Colonic mucosa (tissue), 4 donors: ENCODE measurements at places on chromosomes 2 and 18.

GRCh38 chr2:173958198-173958846 lies 6.9 kb downstream of the SP3 start:
- DNase-seq: no peak
- peak overlapping the region; percentile 46 for H3K27ac ChIP-seq
- peaks cover 9% of the 10 kb centered on the region for H3K36me3 ChIP-seq
- H3K27me3 ChIP-seq: no peaks in the 10 kb centered on the region
- no peak overlapping the region for H3K4me3 ChIP-seq

GRCh38 chr2:240143801-240144648 lies 3.6 kb upstream of the OTOS start:
- no peaks in the 10 kb centered on the region for H3K4me1 ChIP-seq
- H3K4me3 ChIP-seq: no peak overlapping the region
- no peaks in the 10 kb centered on the region for H3K27me3 ChIP-seq
- no peaks in the 10 kb centered on the region for H3K36me3 ChIP-seq

DNA sequence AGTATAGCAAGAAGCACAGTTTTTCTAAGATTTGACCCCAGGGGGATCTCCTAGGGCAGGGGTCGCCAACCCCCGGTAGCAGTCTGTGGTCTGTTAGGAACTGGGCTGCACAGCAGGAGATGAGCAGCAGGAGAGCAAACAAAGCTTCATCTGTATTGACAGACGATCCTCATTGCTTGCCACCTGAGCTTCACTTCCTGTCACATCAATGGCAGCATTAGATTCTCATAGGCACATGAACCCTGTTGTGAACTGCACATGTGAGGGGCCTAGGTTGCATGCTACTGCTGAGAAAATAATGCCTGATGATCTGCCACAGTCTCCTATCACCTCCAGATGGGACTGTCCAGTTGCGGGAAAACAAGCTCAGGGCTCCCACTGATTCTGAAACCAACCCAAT lies 136.2 kb downstream of the RGPD3 start:
- H3K4me1 ChIP-seq: no peaks in the 10 kb centered on the region
- H3K36me3 ChIP-seq: no peaks in the 10 kb centered on the region
- no peaks in the 10 kb centered on the region for H3K27me3 ChIP-seq
- H3K4me3 ChIP-seq: no peak overlapping the region
- DNase-seq: no peak

- peaks cover 5% of the 10 kb centered on the region for H3K4me1 ChIP-seq
- H3K4me3 ChIP-seq: peak overlapping the region; percentile 40
- no peak for DNase-seq
- peak overlapping the region; percentile 64 for H3K27ac ChIP-seq
- H3K36me3 ChIP-seq: no peaks in the 10 kb centered on the region
Observed at GRCh38 chr2:233061591-233062450, 1.7 kb downstream of the INPP5D start.

DNA sequence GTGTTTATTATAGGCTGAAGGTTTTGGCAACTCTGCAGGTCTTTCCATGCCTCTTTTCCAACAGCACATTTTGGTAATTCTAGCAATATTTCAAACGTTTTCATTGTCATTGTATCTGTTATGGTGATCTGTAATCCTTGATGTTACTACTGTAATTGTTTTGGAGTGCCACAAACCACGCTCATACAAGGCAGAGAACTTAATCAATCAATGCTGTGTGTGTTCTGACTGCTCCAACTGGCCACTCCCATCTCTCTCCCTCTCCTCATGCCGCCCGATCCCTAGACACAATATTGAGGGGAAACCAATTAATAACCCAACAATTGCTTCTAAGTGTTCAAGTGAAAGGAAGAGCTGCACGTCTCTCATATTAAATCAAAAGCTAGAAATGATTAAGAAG lies 32.9 kb downstream of the HDLBP start:
- H3K4me1 ChIP-seq: no peaks in the 10 kb centered on the region
- H3K36me3 ChIP-seq: no peaks in the 10 kb centered on the region
- H3K27ac ChIP-seq: no peak overlapping the region
- DNase-seq: no peak
- no peak overlapping the region for H3K4me3 ChIP-seq

DNA sequence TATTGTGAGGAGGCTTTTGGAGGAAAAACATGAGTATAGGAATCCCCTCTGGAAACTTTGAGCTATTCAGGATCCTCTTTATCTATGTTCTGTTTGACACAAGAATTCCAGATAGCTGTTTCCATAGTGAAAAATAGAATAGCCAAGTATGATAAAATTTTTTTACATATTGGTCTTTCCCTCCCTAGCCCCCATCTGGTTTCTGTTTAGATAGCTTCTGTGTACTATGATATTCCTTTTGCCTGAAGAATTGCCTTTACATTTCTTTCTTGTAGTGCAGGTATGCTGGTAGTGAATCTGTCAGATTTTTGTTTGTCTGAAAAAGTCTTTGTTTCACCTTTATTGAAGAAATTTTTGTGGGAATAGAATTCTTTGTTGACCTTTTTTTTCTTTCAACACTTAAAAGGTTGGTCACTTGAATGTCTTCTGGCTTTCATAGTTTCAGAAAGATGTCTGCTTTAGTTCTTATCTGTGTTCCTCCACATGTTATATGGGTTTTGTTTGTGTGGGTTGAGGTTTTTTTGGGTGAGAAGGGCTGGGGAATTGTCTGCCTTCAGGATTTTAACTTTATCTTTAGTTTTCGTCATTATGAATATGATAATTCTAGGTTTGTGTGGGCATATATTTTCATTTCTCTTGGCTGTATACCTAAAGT lies 29.9 kb upstream of the FBLN7 start:
- H3K27ac ChIP-seq: no peak overlapping the region
- no peak overlapping the region for H3K4me3 ChIP-seq
- no peak for DNase-seq

DNA sequence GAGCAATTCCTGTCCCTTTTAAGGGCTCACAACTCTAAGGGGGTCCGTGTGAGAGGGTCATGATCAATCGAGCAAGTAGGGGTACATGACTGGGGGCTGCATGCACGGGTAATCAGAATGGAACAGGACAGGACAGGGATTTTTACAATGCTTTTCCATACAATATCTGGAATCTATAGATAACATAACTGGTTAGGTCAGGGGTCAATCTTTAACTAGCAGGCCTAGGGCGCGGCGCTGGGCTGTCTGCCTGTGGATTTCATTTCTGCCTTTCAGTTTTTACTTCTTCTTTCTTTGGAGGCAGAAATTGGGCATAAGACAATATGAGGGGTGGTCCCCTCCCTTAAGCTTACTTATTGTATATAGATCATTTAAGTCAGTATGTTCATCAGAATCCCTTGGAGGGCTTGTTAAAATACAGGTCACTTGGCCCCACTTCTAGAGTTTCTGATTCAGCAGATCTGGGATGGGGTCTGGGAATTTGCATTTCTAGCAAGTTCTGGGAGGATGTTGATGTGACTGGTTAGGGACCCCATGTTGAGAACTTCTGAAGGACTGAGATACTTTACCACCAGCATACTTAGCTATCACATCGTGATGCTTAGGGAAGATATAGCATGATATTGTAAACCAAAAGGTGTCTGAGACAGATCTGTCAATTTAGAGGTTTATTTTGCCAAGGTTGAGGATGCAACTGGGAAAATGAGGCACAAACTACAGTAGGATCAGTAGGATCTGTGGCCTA lies 2.8 kb upstream of the INPP4A start:
- no peak overlapping the region for H3K4me3 ChIP-seq
- H3K4me1 ChIP-seq: peaks cover 9% of the 10 kb centered on the region
- no peak overlapping the region for H3K27ac ChIP-seq
- H3K27me3 ChIP-seq: no peaks in the 10 kb centered on the region
- no peaks in the 10 kb centered on the region for H3K36me3 ChIP-seq

DNA sequence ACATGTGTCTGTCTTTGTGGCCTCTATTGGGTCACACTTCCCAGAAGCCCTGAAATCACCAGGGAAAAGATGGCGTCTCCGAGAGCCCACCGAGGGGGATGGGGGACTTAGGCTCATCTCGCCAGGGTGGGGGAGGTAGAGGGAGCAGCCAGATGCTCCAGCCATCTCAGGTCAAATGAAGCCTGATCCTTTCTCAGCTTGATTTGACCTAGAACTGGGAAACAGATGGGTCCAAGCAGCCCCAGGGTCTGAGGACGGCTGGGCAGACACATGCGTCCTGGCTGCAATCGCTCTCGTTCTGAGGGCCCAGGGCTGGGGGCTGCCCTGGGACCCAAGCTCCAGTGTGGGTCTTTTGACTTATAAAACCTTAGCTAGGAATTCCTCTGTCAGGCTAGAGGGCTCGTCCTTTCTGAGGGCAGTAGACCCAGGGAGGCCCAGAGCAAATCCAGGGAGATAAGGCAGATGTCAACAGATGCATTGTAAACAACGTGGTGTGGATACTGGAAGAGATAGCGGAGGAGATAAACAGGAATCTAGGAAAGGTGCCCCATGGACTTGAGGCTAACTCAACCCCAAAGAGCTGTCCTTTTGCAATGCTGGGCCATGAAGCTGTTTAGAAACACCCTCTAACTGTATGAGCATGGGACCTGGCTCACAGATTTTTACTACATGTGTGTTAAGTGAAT lies 127.7 kb downstream of the MYCN start:
- H3K27me3 ChIP-seq: no peaks in the 10 kb centered on the region
- H3K4me1 ChIP-seq: no peaks in the 10 kb centered on the region
- H3K4me3 ChIP-seq: no peak overlapping the region
- no peak for DNase-seq

DNA sequence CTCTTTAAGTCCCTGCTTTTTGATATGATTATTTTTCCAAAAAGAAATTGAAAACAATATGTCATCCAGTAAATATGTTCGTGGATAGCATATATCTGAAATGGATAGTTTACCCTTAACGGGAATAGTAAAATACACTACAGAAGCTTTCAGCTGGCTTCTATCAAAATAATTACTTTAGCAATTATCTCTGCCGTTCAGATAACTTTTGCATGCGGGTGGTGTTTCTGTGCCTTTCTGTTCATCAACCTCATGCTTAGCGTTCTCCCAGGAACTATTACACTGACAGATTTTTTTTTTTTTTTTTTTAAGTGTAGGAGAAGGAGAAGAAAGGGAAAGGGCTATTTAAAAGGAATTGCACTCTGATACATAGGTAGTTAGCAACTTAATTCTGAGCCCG lies 53.6 kb downstream of the TSHZ1 start:
- H3K27me3 ChIP-seq: no peaks in the 10 kb centered on the region
- H3K27ac ChIP-seq: no peak overlapping the region
- no peak for DNase-seq
- H3K36me3 ChIP-seq: no peaks in the 10 kb centered on the region
- no peaks in the 10 kb centered on the region for H3K4me1 ChIP-seq
- H3K4me3 ChIP-seq: no peak overlapping the region

DNA sequence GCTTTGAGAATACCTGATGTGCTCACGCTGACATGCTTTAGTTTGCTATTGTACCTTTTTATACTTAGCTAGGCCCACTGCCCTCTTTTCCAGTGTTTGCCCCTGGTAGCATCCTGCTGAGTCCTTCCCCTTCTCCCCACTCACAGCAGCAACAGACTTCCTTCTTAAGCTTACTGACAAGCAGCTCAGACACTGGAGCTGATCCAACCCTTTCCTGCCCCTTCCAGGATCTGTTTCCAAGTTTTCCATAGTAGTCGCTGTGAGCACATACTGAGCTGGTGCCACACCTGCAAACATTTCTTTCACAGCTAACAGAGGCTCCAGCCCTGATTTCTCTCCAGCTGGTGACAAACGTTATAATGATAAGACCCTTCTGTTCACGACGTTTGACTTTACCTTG lies 991.4 kb upstream of the CELF4 start:
- H3K27me3 ChIP-seq: no peaks in the 10 kb centered on the region
- H3K4me1 ChIP-seq: no peaks in the 10 kb centered on the region
- DNase-seq: no peak

DNA sequence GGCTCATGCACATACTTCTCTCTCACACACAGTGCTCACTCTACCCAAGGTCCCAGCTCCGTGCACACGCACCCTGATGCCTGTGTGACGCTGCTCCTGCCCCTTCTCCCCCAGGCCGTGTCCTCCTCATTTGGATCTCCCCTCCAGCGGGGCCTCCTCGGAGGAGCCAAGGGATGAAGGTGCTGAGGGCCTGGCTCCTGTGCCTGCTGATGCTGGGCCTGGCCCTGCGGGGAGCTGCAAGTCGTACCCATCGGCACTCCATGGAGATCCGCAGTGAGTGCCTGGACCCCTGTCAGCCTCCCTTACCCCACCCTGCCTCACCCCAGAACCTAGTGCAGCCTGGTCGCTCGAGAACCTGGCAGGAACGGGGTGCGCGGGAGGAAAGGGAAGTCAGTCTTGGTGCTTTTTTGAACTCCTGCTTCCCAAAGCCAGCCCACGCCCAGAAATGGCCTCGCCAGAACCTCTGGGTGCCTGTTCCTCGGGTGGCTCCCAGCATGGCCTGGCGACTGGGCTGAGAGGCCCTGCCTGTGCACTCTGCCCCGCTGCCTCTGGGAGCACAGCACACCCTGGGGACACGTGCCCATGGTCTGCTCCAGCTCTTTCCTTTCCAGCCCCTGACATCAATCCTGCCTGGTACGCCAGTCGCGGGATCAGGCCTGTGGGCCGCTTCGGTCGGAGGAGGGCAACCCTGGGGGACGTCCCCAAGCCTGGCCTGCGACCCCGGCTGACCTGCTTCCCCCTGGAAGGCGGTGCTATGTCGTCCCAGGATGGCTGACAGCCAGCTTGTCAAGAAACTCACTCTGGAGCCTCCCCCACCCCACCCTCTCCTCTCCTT lies at the start of gene PRLH:
TSS of gene PRLH (plus strand) at position 174 of the 835 bp plus-strand sequence. CDS start at position 174, 0 bp downstream.
- DNase-seq: no peak
- H3K27me3 ChIP-seq: no peaks in the 10 kb centered on the region
- no peaks in the 10 kb centered on the region for H3K4me1 ChIP-seq

GRCh38 chr2:223980803-223981202 lies 23.5 kb downstream of the MRPL44 start:
- H3K27me3 ChIP-seq: no peaks in the 10 kb centered on the region
- H3K36me3 ChIP-seq: no peaks in the 10 kb centered on the region
- H3K4me3 ChIP-seq: no peak overlapping the region

GRCh38 chr2:10532638-10533101 lies 84.5 kb upstream of the ODC1 start:
- no peak for DNase-seq
- no peaks in the 10 kb centered on the region for H3K4me1 ChIP-seq
- no peak overlapping the region for H3K27ac ChIP-seq
- no peak overlapping the region for H3K4me3 ChIP-seq
- H3K27me3 ChIP-seq: no peaks in the 10 kb centered on the region

DNA sequence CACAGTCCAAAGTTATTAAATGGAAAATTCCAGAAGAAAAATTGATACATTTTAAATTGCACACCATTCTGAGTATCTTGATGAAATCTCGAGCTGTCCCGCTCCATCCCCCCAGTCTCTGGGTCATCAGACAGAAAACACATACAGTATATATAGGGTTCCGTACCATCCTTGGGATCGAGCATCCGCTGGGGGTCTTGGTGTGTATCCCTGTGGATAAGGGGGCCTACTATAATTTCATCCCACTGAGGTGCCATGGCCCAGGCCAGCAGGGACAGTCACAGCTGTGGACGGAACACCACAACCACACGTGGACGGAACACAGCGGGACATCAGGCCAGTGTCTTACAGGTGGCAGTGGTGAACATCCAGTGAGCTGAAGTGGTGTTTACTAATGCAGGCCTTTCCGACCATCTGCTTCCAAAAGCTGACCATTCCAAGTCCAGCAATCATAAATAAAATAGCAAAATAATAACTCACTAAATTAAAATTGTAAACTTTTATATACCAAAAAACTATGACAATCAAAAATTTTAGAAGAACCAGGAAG lies 14.0 kb downstream of the TWIST2 start:
- H3K27ac ChIP-seq: no peak overlapping the region
- no peak overlapping the region for H3K4me3 ChIP-seq
- H3K36me3 ChIP-seq: no peaks in the 10 kb centered on the region
- no peaks in the 10 kb centered on the region for H3K27me3 ChIP-seq
- no peak for DNase-seq
- peaks cover 4% of the 10 kb centered on the region for H3K4me1 ChIP-seq

- H3K4me1 ChIP-seq: no peaks in the 10 kb centered on the region
- H3K4me3 ChIP-seq: no peak overlapping the region
- H3K36me3 ChIP-seq: no peaks in the 10 kb centered on the region
- DNase-seq: no peak
Observed at GRCh38 chr18:36993068-36993467, 164.1 kb downstream of the KIAA1328 start.
